ENCODE measurements at places on chromosomes 6 and 20. TPM values are rescaled to one million over a fixed set of nuclear protein-coding genes. Genes with fewer than 3 reads are reported as not detected.

The HDGFL1 gene
- total RNA-seq = not detected

The MYB gene
- total RNA-seq = 0.12 TPM

The PPP1R16B gene
- 5.3 TPM for total RNA-seq

The NHSL1 gene
- 1.8 TPM for total RNA-seq

The VNN1 gene
- total RNA-seq = not detected

The C6orf58 gene
- not detected for total RNA-seq

The MRPL18 gene
- total RNA-seq = 62.9 TPM

The JAG1 gene
- total RNA-seq = 12.9 TPM

The SALL4 gene
- total RNA-seq = 0.25 TPM

The FERMT1 gene
- 5.2 TPM for total RNA-seq

The THEMIS gene
- not detected for total RNA-seq

The LPA gene
- not detected for total RNA-seq

The MAPK13 gene
- total RNA-seq = 34.1 TPM

The HLA-DQB2 gene
- not detected for total RNA-seq

The DLK2 gene
- total RNA-seq = 0.66 TPM

The LCA5 gene
- 6.7 TPM for total RNA-seq

The MICB gene
- 21.9 TPM for total RNA-seq

The TBX18 gene
- 3.2 TPM for total RNA-seq

The HCRTR2 gene
- not detected for total RNA-seq

The TMEM74B gene
- total RNA-seq = not detected

The CGA gene
- not detected for total RNA-seq

The EDN1 gene
- 1.3 TPM for total RNA-seq

The BAG2 gene
- total RNA-seq = 26.5 TPM

The ACSS1 gene
- 6.6 TPM for total RNA-seq

The UBD gene
- not detected for total RNA-seq

The RRAGD gene
- 2.3 TPM for total RNA-seq

The ZNF391 gene
- total RNA-seq = 1.7 TPM

The GABRR1 gene
- total RNA-seq = not detected

The BHLHE23 gene
- not detected for total RNA-seq

The TRIM31 gene
- total RNA-seq = not detected

The LIME1 gene
- total RNA-seq = 7.0 TPM

The BPI gene
- not detected for total RNA-seq

The PHF1 gene
- total RNA-seq = 29.7 TPM

The ROS1 gene
- total RNA-seq = 2.0 TPM

The REPS1 gene
- total RNA-seq = 29.5 TPM

The TMC2 gene
- not detected for total RNA-seq

The ZBTB12 gene
- total RNA-seq = 8.1 TPM

The GABRR2 gene
- total RNA-seq = 0.11 TPM

The C6orf163 gene
- total RNA-seq = 2.1 TPM

The SIRPB1 gene
- total RNA-seq = 0.25 TPM

Measured in uterine smooth muscle cell (primary cell).